Aorta (tissue), 5 donors: ENCODE measurements at places on chromosomes 1 and 21. TPM values are rescaled to one million over a fixed set of nuclear protein-coding genes. Genes with fewer than 3 reads are reported as not detected.

Gene AIRE
- 0.19 TPM for total RNA-seq

Gene ADORA3
- 4.3 TPM for total RNA-seq

Gene SFT2D2
- 107 TPM for total RNA-seq

Gene UTS2
- 0.27 TPM for total RNA-seq

Gene RNU1-1
- 8,154 TPM for total RNA-seq

- H3K36me3 ChIP-seq = no peaks in the 10 kb centered on the region
- H3K4me1 ChIP-seq = peaks cover 1% of the 10 kb centered on the region
Observed at GRCh38 chr21:14991957-14992356, 72.8 kb downstream of the NRIP1 start.

- no peaks in the 10 kb centered on the region for H3K4me1 ChIP-seq
- DNase-seq = no peak
- no peak overlapping the region for H3K4me3 ChIP-seq
- no peak overlapping the region for H3K27ac ChIP-seq
- H3K36me3 ChIP-seq = no peaks in the 10 kb centered on the region
Observed at GRCh38 chr1:197958438-197959305, 41.5 kb downstream of the LHX9 start.

DNA sequence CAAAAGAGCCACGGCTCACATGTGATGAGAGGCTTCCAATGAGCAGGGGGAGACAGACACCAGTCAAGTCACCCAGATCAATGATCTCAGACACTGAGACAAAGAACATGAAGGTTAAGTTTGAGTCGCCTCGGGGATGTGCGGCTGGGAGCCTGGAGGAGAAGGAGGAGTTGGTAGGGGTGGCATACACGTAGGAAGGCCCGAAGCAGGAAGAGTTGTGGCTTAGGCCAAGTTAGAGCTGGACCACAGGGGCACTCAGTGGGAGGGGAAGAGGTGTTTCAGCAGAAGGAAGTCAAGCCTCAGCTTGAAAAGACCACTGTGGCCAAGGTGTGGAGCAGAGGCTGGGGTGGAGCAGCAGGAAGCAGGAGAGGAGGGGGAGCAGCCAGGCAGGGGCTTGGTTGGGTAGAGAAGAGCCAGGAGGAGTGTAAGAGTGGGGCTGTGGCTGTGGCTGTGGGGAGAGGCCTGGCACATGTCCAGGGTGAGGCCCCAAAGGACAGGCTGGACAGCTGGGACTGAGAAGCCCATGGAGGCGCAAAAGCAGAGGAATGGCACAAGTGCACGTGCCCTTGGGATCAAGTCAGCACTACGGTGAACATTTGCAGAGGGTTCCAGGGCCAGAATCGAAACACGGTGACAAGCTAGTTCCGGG, 27.6 kb downstream of the CTNNBIP1 start:
- DNase-seq = peak; percentile 59
- H3K4me3 ChIP-seq = no peak overlapping the region
- no peaks in the 10 kb centered on the region for H3K27me3 ChIP-seq
- no peak overlapping the region for H3K27ac ChIP-seq
- no peaks in the 10 kb centered on the region for H3K36me3 ChIP-seq

GRCh38 chr1:39689214-39689613, 2.0 kb downstream of the HPCAL4 start:
- no peak for DNase-seq
- H3K4me3 ChIP-seq = no peak overlapping the region
- no peak overlapping the region for H3K27ac ChIP-seq

DNA sequence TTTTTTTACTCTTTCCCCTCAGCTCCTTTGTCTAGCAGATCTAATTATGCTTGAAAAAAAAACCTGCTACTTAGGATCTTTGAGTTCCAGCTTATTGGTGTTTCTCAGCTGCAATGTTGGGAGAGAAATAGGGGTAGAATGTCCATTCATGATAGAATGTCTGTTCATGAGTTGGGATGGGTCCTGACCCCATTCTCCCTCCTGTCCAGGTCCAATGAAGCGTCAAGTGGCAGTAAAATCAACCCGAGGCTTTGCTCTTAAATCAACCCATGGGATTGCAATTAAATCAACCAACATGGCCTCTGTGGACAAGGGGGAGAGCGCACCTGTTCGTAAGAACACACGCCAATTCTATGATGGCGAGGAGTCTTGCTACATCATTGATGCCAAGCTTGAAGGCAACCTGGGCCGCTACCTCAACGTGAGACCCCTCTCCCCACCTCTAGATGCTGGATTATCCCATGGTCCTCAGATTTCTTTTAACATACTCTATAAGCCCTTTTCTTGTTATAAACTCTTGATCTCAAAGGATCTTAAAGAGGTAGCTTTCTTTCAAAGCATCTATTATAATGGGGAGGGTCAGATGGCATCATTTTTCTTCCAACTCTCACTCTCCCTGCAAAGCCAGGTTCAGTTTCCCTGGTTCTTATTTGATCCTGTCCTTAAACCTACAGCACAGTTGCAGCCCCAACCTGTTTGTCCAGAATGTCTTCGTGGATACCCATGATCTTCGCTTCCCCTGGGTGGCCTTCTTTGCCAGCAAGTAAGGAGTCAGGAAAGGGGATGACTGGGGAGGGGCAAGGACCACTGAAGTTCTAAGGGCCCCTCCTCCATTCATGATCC, 11.1 kb downstream of the CERS2 start:
- no peak overlapping the region for H3K27ac ChIP-seq
- DNase-seq = peak; percentile 19
- H3K27me3 ChIP-seq = no peaks in the 10 kb centered on the region
- H3K4me3 ChIP-seq = no peak overlapping the region
- peaks cover 26% of the 10 kb centered on the region for H3K36me3 ChIP-seq

DNA sequence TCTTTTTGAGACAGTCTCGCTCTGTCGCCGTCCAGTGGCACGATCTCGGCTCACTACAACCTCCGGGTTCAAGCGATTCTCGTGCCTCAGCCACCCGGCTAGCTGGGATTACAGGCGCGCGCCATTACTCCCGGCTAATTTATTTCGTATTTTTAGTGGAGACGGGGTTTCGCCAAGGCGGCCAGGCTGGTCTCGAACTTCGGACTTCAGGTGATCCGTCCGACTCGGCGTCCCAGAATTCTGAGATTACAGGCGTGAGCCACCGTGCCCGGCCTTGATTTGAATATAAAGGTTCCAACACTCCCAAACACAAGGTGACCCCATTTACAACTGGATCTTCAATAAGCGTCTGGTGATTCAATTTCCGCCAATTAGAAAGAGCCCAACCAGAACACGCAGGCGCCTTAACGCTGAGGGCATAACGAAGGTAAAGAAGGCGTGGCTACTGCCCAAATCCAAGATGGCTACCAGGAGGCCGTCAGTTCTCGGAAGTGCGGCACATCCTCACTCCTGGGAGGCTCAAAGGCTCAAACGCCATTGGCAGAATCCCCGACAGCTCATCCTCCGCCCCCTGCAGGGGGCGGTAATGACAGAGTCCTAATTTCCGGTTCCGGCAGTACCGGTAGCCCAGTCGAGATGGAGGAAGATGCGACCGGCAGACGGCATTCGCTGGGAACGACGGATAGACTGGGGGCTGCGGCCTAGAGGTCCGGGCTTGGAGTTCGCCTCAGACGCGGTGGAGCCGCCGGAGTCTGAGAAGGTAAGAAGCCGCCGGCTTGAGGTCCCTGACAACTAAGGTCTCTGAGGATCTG, at the start of gene SLC25A44:
SLC25A44 (plus strand) TSS at position 617 of the 812 bp plus-strand sequence. CDS start 5,744 bp downstream, outside the sequence.
- peak; percentile 97 for DNase-seq
- H3K27ac ChIP-seq = peak within 1 kb of the TSS; percentile 1
- H3K36me3 ChIP-seq = no peaks in the 10 kb centered on the region
- H3K27me3 ChIP-seq = no peaks in the 10 kb centered on the region
- H3K4me3 ChIP-seq = peak within 1 kb of the TSS; percentile 70
- no peaks in the 10 kb centered on the region for H3K4me1 ChIP-seq

DNA sequence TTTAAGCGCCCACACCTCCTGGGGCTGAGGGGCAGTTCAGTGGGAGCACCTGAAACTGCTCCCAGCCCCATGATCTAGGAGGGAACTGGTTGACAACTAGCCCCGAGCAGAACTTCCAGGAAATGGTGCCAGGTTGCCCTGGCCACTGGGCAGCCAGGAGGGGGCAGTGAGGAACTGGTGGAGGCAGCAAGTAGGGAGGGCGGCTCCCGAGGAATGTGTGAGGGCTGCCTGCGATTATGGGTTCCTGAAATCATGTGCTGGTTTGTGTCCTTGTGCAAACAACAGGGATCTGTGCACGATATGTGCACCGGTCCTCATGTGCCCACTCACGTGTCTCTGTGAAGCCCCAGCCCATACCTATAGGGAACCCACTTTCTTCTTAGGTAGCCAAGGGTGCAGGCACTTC, 9.9 kb downstream of the GPR3 start:
- peak overlapping the region; percentile 71 for H3K27ac ChIP-seq
- H3K4me3 ChIP-seq = no peak overlapping the region
- no peaks in the 10 kb centered on the region for H3K4me1 ChIP-seq
- no peaks in the 10 kb centered on the region for H3K36me3 ChIP-seq

DNA sequence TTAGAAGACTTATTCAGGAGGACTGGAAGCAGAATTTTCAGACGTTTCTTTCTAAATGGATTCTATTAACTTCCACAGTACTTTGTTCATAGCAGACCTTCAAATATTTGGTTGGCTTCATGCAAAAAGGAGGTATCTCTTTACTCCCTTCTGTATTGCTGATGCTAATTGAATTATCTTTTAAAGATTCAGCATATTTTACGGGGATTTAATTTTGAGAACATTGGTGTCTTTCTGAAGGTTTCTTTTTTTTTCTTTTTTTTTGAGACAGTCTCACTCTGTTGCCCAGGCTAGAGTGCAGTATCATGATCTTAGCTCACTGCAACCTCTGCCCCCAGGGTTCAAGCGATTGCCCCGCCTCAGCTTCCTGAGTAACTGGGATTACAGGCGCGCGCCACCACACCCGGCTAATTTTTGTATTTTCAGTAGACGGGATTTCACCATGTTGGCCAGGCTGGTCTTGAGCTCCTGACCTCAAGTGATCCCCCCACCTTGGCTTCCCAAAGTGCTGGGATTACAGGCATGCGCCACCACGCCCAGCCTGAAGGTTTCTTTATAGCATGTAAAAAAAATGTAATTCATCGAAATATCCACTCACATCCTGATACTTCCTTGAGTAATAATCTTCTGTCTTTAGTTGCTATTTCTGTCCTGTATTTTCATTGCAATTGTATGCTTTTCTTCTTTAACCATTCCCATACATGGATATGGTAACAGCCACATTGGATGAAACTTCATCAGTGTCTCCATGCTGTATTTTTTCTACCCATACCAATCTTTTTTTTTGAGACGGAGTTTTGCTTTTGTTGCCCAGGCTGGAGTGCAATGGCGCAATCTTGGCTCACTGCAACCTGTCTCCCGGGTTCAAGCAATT, 14.5 kb downstream of the CNST start:
- no peaks in the 10 kb centered on the region for H3K4me1 ChIP-seq
- DNase-seq = no peak
- no peak overlapping the region for H3K4me3 ChIP-seq
- no peaks in the 10 kb centered on the region for H3K27me3 ChIP-seq
- no peaks in the 10 kb centered on the region for H3K36me3 ChIP-seq
